ENCODE measurements at places on chromosomes 5 and 9.

GRCh38 chr5:135140446-135141204 lies 106.6 kb upstream of the PITX1 start:
- DNase-seq: peak; percentile 81

DNA sequence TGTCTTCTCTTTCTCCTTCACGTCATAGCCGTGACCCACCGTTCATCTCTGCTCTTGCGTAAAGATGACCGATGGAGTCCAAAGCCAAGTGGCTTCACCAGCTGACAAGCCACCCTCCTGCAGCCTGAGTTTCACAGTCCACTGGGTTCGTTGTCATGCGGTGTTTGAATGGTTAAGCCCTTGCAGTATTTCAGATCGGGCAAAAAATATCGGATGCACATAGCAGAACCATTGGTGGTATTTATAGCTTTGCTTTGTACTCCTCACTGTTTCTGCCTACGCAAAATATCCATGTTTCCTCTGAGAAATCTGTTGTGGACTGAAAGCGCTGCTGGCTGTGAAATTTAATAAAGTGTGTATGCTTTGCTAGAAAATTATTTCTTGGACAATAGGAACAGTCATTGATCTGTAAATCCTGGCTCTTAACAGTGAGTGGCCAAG lies 34.5 kb upstream of the NCS1 start:
- DNase-seq: no peak

DNA sequence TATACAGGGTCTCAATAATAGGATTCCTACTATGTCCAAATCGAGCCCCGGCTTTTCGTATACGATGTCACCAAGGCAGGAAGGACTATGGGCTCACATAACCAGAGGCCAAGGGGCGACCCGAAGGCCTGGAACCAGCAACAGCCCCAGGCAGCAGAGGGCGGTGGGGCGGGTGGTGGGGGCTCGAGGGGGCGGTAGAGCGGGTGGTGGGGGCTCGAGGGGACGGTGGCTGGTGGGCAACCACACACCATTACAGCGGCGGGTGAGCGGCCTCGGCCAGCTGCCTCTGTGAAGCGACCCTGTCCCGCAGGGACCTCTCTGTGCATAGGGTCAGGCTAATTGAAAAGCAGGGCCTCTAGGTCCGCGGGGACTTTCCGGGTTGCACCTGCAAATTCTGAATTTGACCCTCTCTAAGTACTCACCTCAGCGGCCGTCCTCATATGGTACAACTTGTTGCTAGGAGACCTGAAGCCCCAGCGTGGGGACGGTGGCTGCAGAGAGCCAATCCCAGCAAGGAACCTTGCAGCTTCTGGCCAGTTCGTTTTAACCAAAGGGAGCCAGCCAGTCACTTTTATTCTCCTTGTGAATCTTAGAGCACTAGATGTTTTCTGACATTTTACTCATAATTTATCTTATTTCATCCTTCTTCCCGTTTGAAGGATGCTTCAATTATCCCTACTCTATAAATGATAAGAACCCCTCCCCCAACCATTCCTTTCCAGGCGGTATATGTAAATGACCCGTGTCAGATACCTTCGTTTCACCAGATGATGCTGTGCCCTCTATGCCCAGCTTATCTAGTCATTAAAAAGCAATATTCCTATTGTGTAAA lies at the start of gene NME5:
NME5 (minus strand) TSS at position 480 of the 832 bp plus-strand sequence. CDS start 648 bp downstream, outside the sequence.
- no peak for DNase-seq

GRCh38 chr5:127970854-127971425 lies 112.6 kb upstream of the SLC12A2 start:
- no peak for DNase-seq
